ENCODE measurements at places on chromosomes 13 and 19.

DNA sequence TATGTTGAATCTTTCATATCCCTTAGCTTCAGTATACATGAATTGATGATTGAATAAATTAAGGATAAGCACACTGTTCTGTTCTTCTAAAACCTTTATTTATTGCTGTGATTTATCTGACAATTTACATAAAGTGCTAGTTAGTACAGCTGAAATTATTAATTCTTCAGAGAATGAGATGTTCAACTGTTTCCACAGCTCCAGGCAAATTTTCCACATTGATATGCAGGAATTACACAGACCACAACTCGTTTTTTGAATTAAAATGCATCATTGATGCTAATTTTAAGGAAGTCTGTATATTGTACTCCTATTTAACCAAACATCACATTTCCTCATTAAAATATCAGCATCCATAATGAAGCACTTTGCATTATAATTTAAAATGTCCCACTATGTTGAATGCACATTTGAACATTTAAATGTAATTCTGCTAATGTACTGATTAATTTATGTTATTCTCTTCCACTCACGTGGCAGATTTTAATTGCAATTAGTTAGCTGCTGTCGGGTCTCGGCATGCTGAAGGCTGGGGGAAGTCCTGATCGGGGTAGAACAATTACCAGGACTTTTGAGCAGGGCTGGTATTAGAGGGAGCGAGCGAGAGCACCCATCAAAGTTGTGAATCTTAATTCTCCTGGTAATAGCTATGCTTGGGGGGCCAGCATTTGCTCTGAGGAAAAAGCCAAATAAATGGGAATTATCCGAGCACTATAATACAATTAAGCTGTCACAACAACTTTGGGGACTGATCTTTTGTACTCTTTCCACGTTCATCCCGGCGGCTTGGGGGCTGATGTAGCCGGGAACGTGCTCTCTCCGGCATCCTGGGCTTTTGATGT lies 136.7 kb upstream of the TMTC4 start:
- no peak for DNase-seq

DNA sequence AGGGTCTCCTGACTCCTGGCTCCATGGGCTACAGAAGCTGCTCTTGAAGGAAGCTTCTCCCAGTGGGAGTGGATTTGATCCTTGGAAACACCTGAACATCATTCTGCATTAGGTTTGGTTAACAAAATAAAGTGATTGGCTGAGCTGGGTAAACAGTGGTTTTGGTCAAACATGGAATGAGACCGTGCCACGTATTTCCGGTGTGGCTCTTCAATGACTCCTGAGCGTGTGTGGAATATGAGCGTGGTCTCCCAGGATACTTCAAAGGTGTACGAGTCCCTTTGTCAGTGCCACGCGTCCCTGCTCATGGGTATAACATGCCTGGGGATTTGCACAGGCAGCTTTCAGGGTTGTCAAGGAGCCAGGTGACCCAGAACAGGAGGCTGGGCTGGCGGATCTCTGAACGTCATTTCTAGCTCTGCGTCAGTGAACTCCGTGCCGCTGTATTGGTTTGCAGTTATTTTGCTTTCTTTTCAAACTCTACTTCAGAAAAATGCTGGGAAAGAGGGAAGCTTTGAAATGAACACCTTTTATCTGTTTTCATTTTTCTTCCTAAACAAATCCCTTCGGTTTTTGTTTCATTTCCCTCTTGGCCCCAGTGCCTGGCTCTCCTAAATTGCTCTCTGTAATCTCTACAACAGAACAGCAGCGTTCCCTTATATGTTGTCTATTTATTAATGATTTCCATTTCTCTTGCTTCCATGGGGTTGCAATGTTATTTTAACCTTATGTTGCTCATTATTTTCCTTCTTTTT lies 26.3 kb upstream of the GJB6 start:
- DNase-seq, result no peak

- DNase-seq, result no peak
Measured at GRCh38 chr19:690203-690602, 5.0 kb downstream of the PRSS57 start.

GRCh38 chr13:113548171-113548641 lies 36.3 kb upstream of the TFDP1 start:
- no peak for DNase-seq

- no peak for DNase-seq
Measured at GRCh38 chr13:93794197-93794885, 567.7 kb downstream of the GPC6 start.

DNA sequence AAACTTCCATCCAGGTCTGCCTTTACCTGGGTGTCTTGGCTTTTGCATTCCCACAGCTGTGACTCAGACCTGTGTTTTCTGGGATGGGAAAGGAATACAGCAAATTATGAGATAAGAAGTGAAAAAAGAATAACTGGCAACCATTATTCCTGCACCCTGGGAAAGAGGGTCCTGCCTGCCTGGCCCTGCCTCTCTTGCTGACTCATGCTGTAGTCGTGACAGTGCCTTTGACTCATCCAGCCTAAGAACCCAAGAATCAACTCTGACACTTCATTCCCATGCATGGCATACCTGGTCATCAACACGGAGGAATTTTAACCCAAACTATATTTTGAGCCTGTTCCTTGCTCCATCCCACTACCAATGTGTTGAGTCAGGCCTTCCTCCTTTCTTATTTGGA lies 185.4 kb upstream of the SERP2 start:
- DNase-seq, result no peak

DNA sequence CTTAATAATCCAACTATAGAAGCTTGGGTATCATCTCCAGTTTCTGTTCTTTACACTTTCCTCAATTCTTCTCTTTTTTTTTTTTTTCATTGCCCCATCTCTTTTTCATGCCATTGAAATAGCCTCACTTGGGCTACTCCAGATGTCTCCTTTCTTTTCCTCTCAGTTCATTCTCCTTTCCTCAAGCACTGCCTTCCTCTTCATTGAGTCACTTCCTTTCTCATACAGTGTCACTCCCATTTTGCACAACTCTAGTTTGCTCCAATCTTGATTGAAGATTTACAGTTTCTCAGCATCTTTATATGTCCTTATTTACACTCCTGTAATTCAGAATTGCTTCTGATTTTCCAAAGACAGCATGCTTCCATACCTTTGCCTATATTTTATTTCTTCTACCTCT lies 61.3 kb downstream of the IPO5 start:
- DNase-seq, result no peak

GRCh38 chr13:55606045-55606665 lies 1534.6 kb upstream of the PRR20A start:
- DNase-seq, result no peak

GRCh38 chr19:47020132-47020805 lies 632 bp downstream of the NPAS1 start:
- no peak for DNase-seq

Measured in right forelimb (tissue), 1 donor.